AG04450 (cell line): ENCODE measurements at places on chromosomes 6 and 20.

GRCh38 chr6:41502917-41503671, 43.1 kb upstream of the FOXP4 start:
- DNase-seq: no peak

DNA sequence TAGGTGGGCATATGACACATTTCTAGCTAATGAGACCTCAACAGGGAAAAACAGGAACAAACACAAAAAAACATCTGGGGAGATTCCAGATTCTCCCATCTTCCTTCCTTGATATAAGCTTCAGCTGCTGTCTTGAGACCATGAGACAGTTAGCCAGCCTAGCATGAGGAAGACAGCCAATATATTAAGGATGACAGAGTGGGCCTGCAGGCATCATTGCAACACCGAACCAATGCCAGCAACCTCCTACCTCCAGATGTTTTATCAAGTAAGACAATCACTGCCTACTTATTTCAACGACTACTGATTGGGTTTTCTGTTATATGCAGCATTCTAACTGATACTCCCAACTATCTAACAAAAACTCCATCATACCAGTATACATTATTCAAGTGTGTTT, 119.0 kb downstream of the ISM1 start:
- no peak for DNase-seq

DNA sequence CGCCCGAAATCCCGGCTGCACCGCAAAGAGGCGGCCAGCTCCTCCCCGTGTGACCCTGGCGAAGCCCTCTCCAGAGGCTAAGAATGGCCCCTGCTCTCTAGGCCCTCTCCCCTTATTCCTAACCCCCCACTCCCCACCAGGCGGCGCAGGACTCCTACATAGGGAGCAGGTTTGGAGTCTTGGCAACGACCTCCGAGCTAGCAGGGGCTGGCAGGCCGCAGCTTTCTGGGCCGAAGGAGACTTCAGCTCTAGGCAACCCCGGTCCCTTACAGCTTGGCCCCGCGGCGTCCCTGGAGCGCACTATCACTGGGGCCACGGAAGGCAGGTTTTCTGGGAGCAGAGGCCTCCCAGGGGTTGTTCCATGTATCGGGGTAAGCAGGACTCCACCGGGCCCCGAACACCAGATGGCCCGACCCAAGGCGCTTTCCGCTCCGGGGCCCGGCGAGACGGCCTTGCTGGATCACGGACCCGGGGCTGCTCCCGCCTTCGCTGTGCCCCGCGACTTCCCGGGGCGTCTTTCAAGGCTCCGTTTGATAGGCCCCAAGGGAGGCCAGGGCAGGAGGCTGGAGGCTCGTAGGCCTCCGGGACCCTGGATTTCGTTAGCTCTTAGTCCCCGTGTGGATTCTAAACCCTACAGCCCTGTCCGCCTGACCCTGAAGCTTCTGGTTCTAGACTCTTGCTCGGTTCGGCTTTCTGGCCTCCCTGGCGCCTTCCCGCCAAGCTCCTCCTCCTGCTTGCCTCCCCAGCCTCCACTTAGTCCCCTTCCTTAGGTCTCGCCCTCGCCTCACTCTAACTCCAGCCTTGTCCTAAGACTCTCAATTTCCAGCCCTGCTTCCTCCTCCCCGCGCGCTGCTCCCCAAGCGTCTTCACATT, 1.9 kb downstream of the SLC32A1 start:
- DNase-seq: no peak

DNA sequence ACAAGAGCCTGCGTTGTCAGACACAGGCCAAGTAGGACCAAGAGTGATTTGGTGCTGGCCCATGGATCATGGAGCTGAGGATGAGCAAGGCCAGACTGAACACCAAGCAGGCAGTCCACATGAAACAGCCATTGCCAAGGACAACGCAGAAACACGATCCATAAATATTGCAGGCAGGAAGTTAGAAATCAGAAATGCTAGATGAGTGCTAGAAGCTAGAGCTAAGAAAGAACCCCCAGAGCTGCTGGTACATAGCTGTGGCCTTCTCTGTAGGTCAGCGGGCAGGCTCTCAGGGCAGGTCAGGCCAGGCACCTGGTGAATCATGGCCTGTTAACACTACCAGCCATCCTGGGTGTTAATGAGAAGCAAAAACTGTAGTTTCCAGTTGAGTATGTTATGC, 119.7 kb downstream of the ALDH8A1 start:
- DNase-seq: no peak

DNA sequence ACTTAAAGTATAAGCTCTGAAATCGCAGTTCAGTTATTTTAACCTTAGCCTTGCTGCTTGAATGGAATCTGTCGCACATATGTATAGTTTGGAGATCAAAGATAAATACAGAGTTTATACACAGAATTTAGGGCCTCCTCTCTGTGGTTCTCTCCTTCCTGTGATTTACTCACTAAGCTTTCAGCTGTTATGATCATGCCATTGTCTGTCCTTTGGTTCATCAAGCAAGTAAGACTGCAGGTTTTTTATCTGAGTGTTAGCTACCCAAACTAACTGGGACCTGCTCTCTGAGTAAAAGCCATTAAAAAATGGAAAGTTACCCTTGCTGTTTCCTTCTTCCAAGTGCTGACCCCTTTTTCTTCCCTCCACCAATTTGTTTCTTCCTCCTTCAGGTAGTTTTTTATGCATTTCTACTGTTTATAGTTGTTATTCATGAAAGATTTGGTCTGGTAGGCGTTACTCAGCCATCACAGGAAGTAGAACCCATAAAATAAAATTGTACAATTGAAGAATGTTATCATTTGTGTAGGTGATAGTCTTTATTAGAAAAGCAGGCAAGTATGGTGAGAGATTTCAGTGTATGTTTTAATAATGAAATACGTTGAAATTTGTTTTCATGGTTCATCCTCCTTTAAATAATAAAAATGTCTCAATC, 33.7 kb upstream of the SUMO4 start:
- DNase-seq: no peak

- no peak for DNase-seq
These were observed 80.5 kb downstream of the SASH1 start for GRCh38 chr6:148423133-148423532.

DNA sequence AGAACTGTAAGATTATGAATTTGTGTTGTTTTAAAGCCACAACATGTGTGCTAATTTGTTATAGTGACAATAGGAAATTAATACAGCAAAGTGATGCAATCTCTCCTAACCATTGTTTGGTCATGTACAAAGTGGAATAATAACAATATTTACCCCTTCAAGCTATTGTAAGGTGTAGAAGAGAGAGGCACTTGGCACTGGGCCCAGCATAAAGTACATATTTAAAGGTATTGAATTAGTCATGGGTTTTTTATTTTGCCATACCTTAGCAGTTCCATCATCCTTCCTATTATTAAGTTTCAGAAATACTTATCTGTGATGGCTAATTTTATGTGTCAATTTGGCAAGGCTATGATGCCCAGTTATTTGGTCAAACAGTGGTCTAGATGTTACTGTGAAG, 322.4 kb upstream of the TSHZ2 start:
- no peak for DNase-seq

DNA sequence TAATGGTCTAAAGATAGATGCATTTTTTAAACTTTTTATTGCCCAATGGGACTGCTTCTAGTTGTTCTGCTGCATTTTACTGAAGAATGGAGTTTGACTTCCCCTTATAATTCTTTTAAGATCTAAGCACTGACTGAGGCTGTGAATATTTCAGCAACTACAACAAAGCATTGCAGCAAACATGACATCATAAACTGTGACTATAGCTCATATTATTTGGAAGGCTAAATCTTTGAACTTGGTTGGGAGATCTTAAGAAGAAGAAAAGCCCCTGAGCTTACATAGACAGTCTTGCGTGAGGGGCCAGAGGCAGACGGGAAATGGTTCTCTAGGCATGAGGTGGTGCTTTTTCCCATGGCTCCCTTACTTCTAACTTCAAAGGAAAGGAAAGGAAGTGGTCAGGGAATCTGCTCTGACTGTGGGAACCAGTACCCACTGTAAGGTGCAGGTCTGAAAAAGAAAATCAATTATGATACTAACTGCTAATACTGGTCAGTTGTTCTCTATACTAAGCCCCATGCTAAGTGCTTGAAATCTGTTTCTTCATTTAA, 14.8 kb downstream of the HEY2 start:
- no peak for DNase-seq

- no peak for DNase-seq
These were observed 136.5 kb upstream of the PRND start for GRCh38 chr20:4585104-4585753.

DNA sequence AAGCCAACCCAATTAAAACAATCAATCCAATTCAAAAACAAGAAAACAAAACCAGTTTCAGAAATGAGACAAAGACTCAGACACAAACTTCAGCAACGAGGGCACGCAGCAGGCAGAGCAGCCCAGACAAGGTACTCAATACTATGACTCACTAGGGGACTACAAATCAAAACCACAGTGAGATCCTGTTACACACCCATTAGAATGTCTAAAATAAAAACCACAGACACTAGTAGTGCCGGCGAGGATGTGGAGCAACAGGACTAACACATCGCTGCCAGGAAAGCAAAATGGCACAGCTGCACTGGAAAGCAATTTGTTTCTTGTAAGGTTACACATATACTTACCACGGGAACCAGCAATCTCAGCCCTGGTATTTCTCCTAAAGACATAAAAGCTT, 28.4 kb upstream of the MAS1L start:
- no peak for DNase-seq

DNA sequence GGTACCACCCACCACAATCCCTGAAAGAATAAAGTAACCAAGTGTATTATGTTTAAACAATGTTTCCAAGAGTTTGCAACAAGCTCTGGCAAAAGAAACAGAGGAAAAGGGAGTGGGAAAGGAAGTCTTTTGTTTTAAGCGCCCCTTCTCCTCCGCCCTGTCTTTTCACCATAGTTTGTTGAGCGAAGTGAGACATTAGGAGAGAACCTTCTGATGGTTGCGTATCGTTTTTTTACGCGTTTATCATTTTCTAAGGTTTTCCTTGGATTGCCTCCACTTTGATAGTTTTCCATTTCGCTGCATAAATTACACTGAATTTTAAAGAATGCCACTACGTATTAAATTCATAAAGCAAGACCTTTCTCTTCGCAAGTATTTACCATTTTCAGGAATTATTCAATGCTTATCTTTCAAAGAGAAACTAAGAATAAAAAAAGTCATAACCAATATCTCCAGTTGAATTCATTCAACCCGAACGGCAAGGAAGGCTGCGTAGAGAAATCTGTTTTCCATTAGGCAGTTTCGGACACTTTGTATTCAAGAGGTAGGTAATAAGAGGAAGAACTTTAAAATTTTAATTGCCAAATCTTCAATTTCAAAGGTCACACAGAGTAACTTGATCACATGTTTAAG, 920 bp upstream of the EPHA7 start:
- no peak for DNase-seq

GRCh38 chr6:51489133-51489532, 598.3 kb downstream of the PKHD1 start:
- no peak for DNase-seq

DNA sequence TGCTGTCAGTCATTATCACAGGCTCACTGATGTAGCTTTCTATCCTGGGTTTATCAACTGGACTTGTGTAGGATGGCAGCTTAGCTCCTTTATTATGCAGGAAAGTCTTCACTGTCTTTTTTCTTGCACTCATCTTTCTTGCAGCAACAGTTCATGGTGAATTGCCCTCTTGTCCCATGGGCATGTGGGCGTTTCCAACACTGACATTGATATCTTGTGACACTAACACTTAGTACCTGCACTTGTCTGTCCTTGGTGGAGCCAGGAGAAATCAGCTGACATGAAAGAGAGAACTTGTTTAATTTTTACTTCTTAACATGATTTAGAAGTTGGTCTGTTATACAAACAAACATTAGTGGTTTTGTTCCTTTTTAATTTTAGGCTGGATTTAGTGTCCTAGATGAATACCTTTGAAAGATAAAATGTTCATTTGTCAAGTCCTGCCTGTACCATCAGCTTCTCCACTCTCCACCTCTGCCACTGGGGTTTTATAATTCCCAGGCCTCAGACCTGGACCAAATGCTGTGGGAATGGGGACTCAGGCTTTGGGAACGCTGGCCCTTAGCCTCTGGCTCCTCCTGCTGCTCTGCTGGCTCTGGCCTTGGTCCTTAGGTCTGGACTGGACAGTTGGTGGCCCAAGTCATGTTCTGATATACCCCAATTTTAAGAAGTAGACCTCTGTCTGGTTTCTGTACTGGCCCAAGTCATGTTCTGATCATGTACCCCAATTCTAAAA, 161.0 kb upstream of the LAMP5 start:
- no peak for DNase-seq

DNA sequence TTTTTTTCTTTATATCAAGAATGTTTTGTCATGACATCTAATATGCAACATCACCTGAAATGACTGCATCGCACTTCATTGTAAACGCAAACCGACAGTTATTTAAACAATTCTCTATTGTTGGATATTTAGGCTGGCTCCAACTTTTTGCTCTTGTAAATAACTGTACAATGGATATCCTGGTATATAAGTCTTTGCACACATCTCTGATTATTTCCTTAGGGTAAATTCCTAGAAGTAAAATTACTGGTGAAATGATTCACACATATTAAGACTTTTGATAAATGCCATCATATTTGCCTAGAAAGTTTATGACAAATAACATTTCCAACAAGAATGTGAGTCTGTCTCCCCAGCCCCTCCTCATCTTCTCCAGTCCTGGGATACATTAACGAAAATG, 154.7 kb downstream of the TFAP2C start:
- DNase-seq: no peak

DNA sequence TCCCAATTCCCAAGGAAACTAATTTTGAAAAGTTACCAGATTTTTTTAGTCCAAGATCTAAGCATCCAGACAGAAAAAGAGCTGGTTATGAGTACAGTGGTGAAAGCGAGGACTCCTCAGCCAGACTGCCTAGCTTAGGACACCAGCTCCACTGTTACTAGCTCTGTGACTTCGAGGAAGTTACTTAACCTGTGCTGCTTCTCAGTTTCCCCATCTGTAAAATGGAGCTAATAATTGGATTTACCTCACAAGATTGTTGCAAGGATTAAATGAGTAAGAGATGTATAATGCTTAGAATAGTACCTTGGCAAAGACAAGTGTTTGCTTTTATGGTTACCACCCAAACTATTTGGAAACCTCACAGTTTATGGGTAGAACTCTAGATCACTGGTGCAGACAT, 1.1 kb downstream of the NT5DC1 start:
- no peak for DNase-seq

DNA sequence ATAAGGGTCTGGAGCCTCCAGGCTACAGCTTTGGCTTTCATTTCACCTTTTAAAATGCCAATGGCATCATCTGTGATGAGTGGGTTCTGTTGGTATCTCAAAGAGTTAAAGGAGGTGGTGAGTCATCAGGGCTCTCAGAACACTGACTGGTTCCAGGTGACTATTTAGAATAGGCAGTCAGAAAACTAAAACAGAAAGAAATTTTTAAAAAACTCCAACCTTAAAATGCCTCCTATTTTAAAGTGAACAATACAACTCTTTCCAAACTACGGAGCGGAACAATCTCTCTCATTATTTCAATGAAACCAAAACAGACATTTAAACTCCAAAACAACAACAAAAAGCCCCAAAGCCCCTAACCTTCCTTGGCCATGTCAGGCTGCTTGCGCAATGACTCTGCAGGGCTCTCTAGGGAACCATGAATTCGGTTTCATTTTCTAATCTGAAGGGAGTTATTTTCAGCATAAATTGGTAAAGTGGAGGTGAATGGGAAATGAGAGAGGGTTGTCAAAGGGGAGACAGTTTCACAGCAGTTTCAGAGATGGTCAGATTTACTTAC, 194.9 kb downstream of the KIF6 start:
- DNase-seq: no peak
